Stimulated activated CD4-positive, alpha-beta T cell treated with anti-CD3 and anti-CD28 coated beads, Interleukin-4, amount 100 ng/mL, for 1 hour (primary cell): ENCODE measurements at places on chromosomes 1 and 21.

- no peak for DNase-seq
Observed at GRCh38 chr1:3373175-3373574, 81.3 kb upstream of the ARHGEF16 start.

- DNase-seq: no peak
Observed at GRCh38 chr21:35294231-35294898, 245.3 kb upstream of the RUNX1 start.

GRCh38 chr1:107649023-107649422 lies 316.0 kb downstream of the VAV3 start:
- no peak for DNase-seq

DNA sequence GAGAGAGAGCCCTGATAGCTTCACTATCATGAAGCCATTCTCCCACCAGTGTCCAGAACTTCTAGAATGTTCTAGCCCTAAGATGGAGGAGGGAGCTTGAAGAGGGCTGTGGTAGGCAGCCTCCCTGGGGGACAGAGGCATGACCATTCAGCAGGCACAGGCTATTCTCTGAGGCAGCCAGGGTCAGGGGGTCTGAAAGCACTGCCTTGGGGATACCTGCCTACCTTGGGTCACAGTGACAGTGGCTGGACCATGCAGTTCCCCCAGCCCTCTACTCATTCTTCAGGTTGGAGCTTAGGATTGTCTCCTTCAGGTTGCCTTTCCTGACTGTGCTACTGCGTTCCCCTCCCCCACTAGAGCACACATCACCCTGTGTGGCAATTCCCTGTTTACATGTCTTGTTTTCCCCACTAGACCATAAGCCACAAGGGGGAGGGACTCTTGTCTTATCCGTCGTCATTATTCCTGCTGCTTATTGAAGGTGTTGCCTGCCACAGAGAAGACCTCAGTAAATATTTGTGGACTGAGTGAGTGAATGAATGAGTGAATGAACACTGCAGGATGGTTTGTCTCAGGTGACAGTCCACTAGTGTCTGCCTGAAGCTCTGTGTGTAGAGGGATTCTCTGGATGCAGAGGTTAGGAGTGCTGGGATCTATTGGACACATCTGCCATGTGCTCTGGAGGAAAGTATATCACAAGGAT lies 5.2 kb downstream of the ZDHHC18 start:
- DNase-seq: no peak
